ENCODE measurements at places on chromosomes 7 and 10.
A peak's percentile ranks its signal among the peaks of the same experiment; 100 is the strongest.

DNA sequence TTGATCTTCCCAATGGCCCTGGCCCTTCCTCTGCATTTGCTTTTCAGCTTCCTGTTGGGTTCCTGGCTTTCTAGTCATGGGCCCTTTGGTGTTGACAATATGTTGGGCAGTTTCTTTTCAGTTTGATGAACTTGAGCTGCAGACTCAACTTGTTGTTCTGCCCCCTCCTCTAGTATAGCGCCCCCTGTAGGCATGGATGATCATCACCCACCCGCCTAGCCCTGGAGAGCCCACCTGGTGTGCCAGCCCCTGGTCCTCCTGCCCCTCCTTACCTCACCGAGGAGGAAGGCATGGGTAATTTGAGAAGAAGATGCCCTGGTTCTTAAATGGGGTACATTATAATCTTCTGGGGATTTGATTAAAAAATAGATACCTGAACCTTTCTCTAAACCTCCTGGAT, 271.2 kb downstream of the SNX10 start:
- no peak for DNase-seq

DNA sequence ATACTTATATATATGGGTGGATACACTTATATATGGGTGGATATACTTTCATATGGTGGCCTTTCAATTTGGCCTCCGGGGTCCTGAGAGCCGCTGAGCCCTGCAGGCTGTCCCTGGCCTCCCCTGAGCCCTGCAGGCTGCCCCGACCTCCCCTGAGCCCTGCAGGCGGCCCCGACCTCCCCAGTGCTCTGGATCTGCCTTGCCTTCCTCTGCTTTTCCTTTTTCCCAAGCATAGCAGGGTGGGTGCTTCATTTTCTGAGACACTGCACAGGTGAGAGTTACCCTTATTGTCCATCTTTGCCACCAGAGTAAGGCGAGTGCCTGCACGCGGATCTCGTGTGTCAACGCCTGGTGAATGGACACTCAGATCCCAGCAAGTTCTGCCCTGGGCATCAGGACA, 106.6 kb downstream of the VIPR2 start:
- DNase-seq, result no peak

DNA sequence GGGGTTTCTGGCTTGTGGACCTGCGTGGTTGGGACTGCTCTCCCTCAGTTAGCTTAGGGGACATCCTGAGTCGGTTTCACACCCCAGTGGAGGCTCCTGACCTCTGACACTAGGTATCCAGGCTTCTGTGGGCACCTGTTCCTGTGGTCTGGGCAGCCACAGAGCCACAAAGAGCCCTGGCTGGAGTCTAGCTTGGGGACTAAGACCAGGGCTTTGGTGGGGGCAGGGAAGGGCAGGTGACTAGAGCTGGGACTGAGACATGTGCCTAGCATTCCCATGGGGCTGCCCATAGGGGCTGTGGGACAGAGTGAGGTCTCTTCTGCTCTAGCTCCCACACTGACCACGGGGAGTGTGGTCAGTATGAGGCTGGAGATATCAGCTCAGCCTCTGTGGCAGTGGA, 4.0 kb upstream of the TMEM270 start:
- DNase-seq, result no peak

DNA sequence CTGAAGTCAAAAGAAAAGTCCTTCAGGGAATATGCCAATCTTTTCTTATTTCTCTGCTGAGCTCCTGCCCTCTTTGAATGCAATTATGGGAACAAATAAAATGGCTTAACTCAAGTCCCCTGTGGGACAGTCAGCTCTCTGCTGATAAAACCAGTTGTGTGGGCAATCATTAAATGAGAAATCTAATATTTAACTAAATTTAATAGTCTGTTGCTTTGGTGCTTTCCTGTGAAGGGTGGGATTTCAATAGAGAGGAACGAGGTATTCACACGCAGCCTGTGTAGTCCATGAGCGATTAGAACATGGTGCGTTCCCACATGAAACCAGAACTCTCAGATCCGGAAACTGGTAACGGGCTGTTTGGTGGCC, 138.4 kb downstream of the PAXIP1 start:
- DNase-seq, result no peak

- DNase-seq, result no peak
These were observed 24.8 kb downstream of the LEP start for GRCh38 chr7:128265906-128266300.

GRCh38 chr7:16353226-16353625, 68.1 kb downstream of the CRPPA start:
- no peak for DNase-seq

- DNase-seq, result no peak
These were observed 33.6 kb downstream of the SUFU start for GRCh38 chr10:102537367-102537766.

- peak; percentile 44 for DNase-seq
These were observed 57.1 kb upstream of the KMT2E start for GRCh38 chr7:104956753-104957450.

- no peak for DNase-seq
These were observed 102.9 kb downstream of the TAX1BP1 start for GRCh38 chr7:27842851-27843250.
